T-helper 2 cell treated with Interferon-gamma antibody and Interleukin-4, amounts not matched to agents 5 μg/mL and 100 μg/mL, for 36 hours (primary cell): ENCODE measurements at places on chromosomes 5 and 9.

- DNase-seq = no peak
These were observed 642 bp downstream of the SV2C start for GRCh38 chr5:76083555-76084495.

DNA sequence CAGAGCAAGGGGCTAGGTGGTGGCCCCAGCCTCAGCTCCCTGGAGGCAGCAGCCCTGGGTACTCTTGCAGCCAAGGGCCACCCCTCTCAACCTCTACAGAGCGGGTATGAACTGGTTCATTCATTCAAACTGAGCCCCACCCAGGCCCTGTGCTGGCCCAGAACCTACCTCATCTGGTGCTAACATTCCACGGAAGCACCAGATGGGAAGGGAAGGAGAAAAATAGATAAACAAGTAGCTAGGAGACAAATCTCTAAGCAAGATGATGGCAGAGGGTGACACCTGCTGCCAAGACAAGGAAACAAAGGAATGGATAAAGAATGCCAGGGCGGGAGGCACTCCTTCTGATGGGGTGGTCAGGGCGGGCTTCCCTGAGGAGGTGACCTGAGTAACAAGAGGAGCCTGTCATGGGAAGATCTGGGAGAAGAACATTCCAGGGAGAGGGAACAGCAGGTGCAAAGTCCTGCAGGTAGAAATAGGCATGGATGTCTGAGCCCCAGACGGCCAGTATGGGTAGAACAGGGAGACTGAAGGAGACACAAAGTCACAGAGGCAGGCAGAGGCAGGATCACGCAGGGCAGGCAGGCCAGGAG is 6.1 kb downstream of the ST6GALNAC4 start:
- no peak for DNase-seq

- no peak for DNase-seq
These were observed 283.8 kb downstream of the CD180 start for GRCh38 chr5:66912787-66913186.

DNA sequence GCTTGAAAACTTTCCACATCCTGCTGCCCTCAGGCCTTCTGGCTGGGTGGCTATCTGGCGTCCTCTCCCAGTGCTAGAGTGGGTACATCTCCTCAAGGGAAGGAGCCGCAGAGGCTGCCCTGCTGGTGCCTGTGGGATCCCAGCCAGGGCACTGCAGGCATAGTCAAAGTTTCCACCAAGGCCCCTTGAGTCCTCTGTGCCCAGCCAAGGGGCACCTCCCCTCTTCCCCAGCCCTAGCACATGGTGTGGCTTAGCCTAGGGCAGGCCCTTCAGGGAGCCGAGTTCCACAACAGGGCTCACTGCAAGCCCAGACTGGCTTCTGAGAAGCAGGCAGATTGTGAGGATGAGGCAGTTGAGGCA is 103.2 kb downstream of the RGS3 start:
- DNase-seq = no peak

DNA sequence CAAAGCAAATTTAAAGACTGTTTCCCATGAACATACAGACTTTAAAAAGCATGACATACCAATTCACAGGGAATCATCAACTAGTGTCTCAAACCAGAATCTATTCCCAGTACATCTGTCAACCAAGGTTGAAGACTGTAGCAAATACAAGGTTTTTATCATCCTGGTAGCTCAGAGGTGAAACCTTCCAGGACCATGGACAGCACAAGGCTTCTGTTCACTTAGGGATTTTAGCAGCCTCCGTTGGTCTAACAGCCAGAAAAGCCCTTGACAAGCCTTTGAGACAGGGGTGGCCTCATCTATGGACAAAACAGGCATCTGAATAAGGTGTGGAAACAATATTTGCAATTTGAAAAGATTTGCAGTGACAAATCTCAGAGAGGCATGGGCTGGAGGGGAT is 119.0 kb downstream of the TRIM32 start:
- no peak for DNase-seq

DNA sequence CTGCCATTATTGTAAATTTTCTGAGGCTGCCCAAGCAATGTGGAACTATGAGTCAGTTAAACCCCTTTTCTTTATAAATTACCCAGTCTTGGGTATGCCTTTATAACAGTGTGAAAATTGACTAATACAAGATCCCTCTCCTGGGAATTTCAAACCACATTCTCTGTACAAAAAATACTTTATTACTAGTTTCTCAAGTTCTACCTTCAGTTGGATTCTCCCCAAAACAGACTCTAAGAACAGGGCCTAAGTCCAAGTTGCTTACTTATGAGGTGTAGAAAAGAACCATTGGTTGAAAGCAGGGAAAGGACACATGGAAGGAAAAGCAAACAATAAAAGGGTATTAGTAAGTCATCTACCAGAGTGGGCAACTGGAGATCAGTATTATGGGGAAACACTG is 343.2 kb downstream of the TMEM232 start:
- DNase-seq = no peak

DNA sequence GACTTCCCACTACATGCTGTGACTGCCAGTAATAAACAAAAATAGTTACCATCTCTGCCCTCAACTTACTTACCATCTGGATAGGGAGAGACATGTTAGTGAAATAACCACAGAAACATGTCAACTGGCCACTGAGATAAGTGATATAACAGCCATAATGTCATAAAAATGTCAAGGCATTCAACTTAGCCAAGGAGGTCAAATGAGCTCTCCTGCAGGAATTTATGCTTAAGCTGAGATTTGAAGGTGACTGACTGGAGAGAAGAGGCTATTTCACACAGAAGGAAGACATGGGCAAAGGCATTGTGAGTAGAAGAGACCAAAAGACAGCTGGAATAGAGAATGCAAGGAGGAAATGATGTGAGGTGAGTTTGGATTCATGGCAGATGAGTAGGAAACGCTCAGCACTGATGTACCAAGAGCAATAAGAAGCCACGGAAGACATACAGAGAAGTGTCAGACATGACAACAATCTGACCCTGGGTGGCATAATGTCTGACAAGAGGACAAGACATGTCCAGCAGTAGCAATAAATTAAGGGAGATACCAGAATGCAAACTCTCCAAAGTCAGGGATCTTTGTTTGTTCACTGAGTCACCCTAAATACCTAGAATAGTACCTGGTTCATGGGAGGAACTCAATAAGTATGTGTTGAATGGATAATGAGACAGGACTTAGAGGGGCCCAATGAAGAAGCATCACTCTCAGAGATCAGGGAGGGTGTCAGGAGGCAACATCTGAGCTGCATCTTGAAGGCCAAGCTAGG is 318.8 kb downstream of the ACTL7B start:
- DNase-seq = no peak

GRCh38 chr9:96871176-96871575 is 16.9 kb upstream of the ZNF782 start:
- no peak for DNase-seq

GRCh38 chr5:6601271-6601670 is 31.6 kb downstream of the NSUN2 start:
- no peak for DNase-seq

DNA sequence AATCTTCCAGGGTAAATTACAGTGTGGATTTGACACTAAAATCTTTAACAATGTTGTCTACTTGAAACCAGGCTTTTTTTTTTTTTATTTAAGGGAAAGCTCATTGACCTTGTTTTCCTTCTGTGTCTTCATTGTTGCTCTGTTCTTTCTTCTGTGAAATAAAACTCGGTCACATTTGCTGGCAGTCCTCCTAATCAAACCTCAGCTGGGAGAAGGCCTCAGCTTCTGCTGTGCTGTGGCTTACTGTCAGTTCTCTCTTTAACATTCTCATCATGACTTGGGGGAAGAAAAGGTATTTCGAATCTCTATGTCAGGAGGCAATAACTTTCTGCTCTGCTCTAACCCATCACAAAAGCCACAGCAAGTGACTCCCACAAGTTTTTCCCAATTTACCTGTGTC is 268.9 kb downstream of the ZNF608 start:
- DNase-seq = no peak

- DNase-seq = no peak
These were observed 45.7 kb downstream of the SH3GL2 start for GRCh38 chr9:17624571-17624970.

GRCh38 chr9:115068031-115068430 is 49.9 kb downstream of the TNC start:
- DNase-seq = no peak

GRCh38 chr5:72035831-72036230 is 71.4 kb upstream of the MAP1B start:
- no peak for DNase-seq

- no peak for DNase-seq
These were observed 12.3 kb downstream of the KIF4B start for GRCh38 chr5:155025895-155026294.

- DNase-seq = no peak
These were observed 1.6 kb upstream of the CD72 start for GRCh38 chr9:35619800-35620158.

GRCh38 chr5:126801174-126801991 is 24.4 kb downstream of the LMNB1 start:
- no peak for DNase-seq

DNA sequence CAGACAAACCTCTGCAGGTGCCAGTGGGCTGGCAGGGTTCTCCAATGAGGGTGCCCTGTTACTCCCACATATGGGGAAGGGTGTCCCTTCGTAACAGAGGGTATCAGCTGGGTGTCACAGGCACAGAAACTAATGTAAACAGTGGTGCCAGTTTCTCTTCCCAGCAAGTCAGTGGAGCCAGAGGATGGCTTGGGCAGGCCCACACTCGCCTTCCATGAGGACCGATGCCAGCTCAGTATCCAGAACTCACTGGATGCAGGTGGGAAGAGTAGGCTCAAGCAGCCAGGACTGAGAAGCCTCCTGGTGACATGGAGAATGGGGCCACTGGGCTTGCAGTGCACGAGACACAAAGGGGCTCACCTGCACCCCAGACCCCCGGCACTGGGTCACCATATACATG is 30.4 kb downstream of the FSTL4 start:
- no peak for DNase-seq

GRCh38 chr5:170471551-170472178 is 32.2 kb upstream of the KCNIP1 start:
- no peak for DNase-seq

DNA sequence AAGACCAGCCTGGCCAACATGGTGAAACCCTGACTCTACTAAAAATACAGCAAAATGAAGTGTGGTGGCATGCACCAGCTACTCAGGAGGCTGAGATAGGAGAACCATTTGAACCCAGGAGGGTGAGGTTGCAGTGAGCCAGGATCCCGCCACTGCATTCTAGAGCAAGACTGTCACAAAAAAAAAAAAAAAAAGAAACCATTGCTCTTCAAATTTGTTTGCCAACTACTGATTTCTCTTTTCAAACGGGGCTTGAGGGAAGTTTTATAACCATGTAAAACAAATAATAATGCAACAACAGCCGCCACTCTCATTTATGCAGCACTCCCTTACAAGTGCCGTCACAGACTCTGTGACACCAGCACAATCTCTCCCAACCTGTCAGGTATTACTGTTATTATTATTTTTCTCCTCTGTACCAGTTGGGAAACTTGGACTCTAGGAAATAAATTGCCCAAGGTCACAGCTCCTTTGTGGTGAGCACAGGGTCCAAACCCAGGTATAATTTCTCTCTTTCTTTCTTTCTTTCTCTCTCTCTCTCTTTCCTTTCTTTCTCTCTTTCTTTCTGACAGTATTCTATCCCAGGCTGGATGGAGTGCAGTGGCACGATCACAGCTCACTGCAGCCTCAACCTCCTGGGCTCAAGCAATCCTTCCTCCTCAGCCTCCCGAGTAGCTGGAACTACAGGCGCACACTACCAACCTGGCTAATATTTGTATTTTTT is 25.4 kb downstream of the SERINC5 start:
- no peak for DNase-seq

GRCh38 chr5:150544611-150545219 is 36.8 kb downstream of the NDST1 start:
- DNase-seq = peak; percentile 52

- no peak for DNase-seq
These were observed 62.7 kb downstream of the SSBP2 start for GRCh38 chr5:81688215-81688614.

- no peak for DNase-seq
These were observed 135.6 kb upstream of the LPCAT1 start for GRCh38 chr5:1659100-1659981.

DNA sequence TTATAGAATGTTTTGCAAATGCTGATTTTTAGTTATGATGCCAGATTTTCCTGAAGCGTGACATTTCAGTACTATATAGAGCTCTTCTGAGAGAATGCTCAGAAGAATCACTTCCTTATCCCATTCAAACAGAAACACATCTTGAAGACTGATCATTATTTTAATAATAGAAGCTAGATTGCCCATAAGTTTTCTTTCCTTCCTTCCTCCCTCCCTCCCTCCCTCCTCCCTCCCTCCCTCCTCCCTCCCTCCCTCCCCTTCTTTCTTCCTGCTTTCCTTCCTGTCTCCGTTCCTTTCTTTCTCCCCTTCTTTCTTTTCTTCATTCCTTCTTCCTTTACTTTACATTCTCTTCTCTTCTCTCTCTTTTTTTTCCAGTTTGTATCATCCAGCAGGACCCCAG is 767.4 kb downstream of the IRX1 start:
- no peak for DNase-seq

- no peak for DNase-seq
These were observed 7.4 kb upstream of the ADAM19 start for GRCh38 chr5:157582731-157583620.

DNA sequence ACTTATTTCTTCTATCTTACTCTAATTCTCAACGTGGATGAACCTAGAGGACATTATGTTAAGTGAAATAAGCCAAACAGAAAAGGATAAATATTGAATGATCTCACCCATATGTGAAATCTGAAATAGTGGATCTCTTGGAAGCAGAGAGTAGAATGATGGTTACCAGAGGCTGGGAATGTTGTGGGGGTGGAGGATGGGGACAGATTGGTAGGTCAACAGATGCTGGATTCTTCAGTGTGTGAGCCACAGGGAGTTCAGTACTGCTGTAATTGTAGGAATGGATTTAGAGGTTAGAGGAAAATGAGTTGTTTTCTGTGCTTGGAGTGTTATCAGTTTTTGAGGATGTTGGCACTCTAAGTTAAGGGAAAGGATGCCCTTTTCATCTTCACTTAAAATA is 190.6 kb downstream of the FBXL7 start:
- DNase-seq = no peak

- no peak for DNase-seq
These were observed 82.2 kb upstream of the TLE1 start for GRCh38 chr9:81771571-81771970.

- no peak for DNase-seq
These were observed 37.7 kb upstream of the CKMT2 start for GRCh38 chr5:81195335-81195929.

GRCh38 chr5:52603778-52604554 is 183.8 kb upstream of the ITGA1 start:
- DNase-seq = no peak

DNA sequence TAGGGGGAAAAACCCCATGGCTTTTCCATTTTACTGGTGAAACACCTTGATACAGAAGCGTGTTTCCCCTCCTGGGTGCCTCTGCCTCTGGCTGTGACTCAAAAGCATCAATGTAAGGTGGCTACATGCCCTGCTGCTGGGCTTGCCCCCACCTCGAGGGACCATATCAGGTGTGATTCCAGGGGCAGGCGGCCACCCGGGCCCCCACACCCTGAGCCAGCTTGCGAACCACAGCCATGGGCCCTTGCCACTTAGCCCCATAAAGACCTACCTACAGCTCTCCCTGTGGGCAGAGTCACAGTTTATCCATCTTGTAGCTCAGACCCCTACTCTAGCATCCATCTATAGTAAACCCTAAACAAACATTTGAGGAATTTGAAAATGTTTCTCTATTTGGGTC is 10.8 kb downstream of the SHC3 start:
- DNase-seq = no peak

GRCh38 chr5:76870046-76870445 is 20.2 kb downstream of the S100Z start:
- DNase-seq = no peak
